Right renal pelvis (tissue), 4 donors: ENCODE measurements at places on chromosomes 3 and 15. TPM values are rescaled to one million over a fixed set of nuclear protein-coding genes. Genes with fewer than 3 reads are reported as not detected.

Gene CIP2A
- 19.3 TPM for polyA plus RNA-seq

GRCh38 chr3:113265231-113265630, 53.9 kb downstream of the BOC start:
- no peak for DNase-seq

DNA sequence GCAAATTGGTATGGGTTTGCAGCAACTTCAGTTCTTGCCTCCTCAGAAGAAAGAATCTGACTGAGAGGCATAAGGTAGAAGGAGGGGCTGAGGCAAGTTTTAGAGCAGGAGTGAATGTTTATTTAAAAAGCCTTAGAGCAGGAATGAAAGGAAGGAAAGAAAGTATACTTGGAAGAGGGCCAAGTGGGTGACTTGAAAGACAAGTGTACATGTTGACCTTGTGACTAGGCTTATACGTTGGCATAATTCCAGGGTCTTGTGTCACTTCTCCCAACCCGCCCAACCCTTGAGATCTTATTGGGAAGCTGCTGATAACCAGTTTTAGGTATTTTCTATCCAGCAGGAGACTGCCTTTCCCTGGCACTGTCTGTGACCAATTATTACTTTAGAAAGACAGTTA, 436.9 kb upstream of the ZNF717 start:
- no peak for DNase-seq

DNA sequence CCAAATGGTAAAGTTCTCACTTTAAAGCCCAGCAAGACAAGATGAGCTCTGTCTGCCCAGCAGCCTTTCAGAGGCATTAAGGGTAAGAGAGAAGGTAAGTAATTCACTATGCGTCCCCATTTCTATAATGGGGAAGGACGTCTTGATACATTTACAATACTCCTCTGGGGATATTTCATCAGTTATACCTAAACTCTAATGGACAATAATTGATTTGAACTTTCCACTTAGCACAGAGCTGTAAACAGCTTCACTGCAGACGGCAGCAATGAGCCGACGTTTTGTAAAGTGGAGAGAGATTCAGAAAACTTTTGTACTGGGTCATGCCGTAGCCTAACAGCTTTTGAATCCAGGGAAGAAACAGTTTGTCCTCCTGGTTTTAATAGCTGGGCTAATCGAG, 127.4 kb downstream of the TIGIT start:
- DNase-seq = no peak
